ENCODE measurements at places on chromosomes 2 and 18.

- no peak overlapping the region for H3K27ac ChIP-seq
- peaks cover 10% of the 10 kb centered on the region for H3K4me1 ChIP-seq
- DNase-seq: no peak
- peaks cover 3% of the 10 kb centered on the region for H3K27me3 ChIP-seq
Measured at GRCh38 chr2:65566617-65567016, 134.2 kb upstream of the SPRED2 start.

GRCh38 chr2:3102081-3102921 is 275.3 kb downstream of the EIPR1 start:
- H3K27ac ChIP-seq: no peak overlapping the region
- no peak for DNase-seq
- H3K4me1 ChIP-seq: no peaks in the 10 kb centered on the region
- H3K36me3 ChIP-seq: no peaks in the 10 kb centered on the region
- H3K4me3 ChIP-seq: no peak overlapping the region

DNA sequence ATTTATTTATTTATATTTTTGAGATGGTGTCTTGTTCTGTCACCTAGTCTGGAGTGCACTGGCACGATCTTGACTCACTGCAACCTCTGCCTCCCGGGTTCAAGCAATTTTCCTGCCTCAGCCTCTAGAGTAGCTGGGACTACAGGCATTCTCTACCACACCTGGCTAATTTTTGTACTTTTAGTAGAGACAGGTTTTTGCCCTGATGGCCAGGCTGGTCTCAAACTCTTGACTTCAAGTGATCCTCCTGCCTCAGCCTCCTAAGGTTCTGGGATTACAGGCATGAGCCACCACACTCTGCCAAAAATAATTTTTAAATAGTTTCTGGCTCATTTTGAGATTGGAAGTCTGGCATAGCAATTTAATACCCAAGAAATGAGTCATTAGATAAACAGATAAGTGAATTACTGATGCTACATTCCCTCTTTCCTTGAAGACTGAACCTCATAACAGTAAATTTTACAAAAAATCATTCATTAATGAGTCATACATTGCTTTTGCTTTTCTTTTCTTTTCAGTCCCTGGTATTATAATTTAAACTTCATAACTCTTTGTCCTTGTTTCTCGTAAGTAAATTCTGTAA is 881.6 kb upstream of the PIK3C3 start:
- no peaks in the 10 kb centered on the region for H3K36me3 ChIP-seq
- no peaks in the 10 kb centered on the region for H3K27me3 ChIP-seq
- H3K4me1 ChIP-seq: no peaks in the 10 kb centered on the region
- no peak overlapping the region for H3K4me3 ChIP-seq
- no peak overlapping the region for H3K27ac ChIP-seq

GRCh38 chr2:36392571-36393255 is 37.1 kb downstream of the CRIM1 start:
- H3K27ac ChIP-seq: no peak overlapping the region
- DNase-seq: no peak
- H3K4me1 ChIP-seq: peaks cover 5% of the 10 kb centered on the region
- no peaks in the 10 kb centered on the region for H3K27me3 ChIP-seq
- no peaks in the 10 kb centered on the region for H3K36me3 ChIP-seq
- no peak overlapping the region for H3K4me3 ChIP-seq

- H3K36me3 ChIP-seq: no peaks in the 10 kb centered on the region
- no peak overlapping the region for H3K27ac ChIP-seq
- no peak overlapping the region for H3K4me3 ChIP-seq
- no peaks in the 10 kb centered on the region for H3K4me1 ChIP-seq
Measured at GRCh38 chr2:240982821-240983281, 15.6 kb upstream of the SNED1 start.

DNA sequence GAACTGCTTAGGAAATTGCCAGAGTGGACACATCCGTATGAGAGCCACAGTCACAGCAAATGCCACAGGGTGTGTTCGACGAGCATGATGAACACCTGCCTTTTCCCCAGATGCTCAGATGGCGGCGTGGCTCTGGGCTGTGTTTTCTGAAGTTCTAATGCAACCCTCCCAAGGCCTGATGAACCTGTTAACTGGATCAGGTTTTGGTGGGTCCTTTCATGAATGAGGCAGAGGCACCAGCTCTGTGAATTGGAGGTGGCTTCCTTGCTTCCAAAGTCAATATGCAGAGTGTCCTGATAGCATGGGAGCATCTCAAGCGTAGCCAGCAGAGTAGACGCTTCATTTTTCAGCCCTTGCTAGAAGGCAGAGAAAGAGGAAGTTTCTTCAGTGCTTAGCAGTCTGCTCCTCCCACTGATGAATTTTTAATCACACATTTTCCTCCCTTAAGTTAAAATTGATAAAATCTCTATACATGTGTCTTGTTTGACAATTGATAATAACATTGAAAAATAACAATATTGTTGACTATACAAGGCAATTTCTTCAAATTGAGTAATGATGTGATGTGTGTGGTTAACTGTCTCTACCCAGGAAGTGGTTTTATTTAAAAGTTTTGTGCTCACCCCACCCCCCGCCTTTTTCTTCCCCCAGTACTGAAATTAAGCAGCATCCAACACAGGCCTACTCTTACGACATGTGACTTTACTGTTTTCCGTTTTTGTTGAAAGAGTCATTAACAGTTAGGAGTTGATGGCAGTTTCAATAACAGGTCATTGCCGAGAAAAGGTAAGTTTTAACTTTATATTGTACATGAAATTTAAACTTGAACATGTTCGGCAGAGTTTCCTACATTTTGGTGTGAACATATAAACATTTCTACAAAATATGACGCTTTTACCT is at the start of gene ARHGAP15:
Gene ARHGAP15, plus strand, starts transcription at position 739 of the 900 bp plus-strand sequence.
- peak within 1 kb of the TSS; percentile 90 for H3K27ac ChIP-seq
- peaks cover under 1% of the 10 kb centered on the region for H3K36me3 ChIP-seq
- peak within 1 kb of the TSS; percentile 85 for H3K4me3 ChIP-seq
- peaks cover 8% of the 10 kb centered on the region for H3K27me3 ChIP-seq
- DNase-seq: peak; percentile 78

DNA sequence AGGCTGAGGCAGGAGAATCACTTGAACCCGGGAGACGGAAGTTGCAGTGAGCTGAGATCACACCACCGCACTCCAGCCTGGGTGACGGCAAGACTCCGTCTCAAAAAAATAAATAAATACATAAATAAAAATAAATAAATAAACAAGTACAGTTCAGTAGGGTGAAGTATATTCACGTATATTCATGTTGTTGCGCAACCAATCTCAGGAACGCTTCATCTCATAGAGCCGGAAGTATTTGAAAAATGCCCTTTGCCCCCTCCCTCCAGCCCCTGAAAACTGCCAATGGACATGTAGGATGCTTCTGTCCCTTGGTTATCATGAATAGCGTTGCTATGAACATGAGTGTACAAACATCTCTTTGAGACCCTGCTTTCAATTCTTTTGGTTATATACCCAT is 132.0 kb downstream of the DTNB start:
- no peaks in the 10 kb centered on the region for H3K36me3 ChIP-seq
- no peak for DNase-seq
- no peak overlapping the region for H3K4me3 ChIP-seq
- no peaks in the 10 kb centered on the region for H3K4me1 ChIP-seq
- peaks cover 4% of the 10 kb centered on the region for H3K27me3 ChIP-seq

DNA sequence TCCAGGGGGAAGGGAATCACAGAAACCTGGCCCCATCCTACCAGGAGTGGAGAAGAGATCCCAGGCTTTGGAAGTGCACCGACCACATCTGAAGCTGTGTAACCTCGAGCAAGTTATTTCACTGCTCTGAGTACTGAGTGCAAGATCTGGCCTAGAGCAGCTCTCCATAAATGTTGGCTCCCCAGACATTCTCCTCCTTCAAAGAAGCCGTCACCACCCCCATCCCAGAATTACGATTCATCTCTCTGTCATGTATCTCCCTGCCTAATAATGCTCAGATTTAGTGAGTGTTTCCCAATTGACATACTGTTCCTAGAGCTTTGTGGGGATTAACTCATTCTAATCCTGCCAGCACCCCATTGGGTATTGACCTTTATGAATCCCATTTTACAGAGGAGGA is 51.7 kb downstream of the TNS1 start:
- peaks cover 2% of the 10 kb centered on the region for H3K27me3 ChIP-seq
- no peak for DNase-seq

- peaks cover 56% of the 10 kb centered on the region for H3K4me1 ChIP-seq
- no peak for DNase-seq
- H3K27me3 ChIP-seq: peaks cover 5% of the 10 kb centered on the region
- H3K36me3 ChIP-seq: no peaks in the 10 kb centered on the region
Measured at GRCh38 chr2:216551234-216552068, 52.8 kb downstream of the RPL37A start.

GRCh38 chr18:80159713-80160636 is 50.9 kb downstream of the ADNP2 start:
- H3K27ac ChIP-seq: no peak overlapping the region
- peaks cover 11% of the 10 kb centered on the region for H3K27me3 ChIP-seq
- no peak for DNase-seq
- no peaks in the 10 kb centered on the region for H3K4me1 ChIP-seq

DNA sequence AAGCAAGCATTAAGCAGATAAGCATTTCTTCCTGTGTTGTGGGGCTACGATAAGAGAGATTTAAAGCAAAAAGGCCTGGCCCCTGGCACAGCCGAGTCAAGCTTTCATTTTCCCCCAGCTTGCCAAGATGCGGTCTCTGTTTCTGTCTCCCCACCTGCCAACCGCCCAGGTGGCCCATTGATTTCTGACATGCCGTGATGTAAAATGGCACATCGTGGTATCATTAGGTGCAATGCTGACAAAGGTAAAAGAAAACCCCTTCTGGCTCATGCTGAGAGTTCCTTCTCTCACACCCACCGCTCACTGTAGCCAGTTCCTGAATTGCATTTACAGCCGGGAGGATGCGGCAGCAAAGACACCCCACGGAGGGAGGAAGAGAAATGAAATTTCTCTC is 62.8 kb downstream of the BOD1L2 start:
- DNase-seq: no peak
- no peaks in the 10 kb centered on the region for H3K36me3 ChIP-seq
- H3K4me1 ChIP-seq: peaks cover 6% of the 10 kb centered on the region
- peak overlapping the region; percentile 69 for H3K4me3 ChIP-seq
- H3K27ac ChIP-seq: no peak overlapping the region

- H3K36me3 ChIP-seq: peaks cover 12% of the 10 kb centered on the region
- no peaks in the 10 kb centered on the region for H3K27me3 ChIP-seq
- H3K27ac ChIP-seq: no peak overlapping the region
- H3K4me3 ChIP-seq: no peak overlapping the region
- H3K4me1 ChIP-seq: peaks cover 68% of the 10 kb centered on the region
Measured at GRCh38 chr2:230593765-230594164, 118.9 kb upstream of the CAB39 start.

GRCh38 chr2:16250466-16250865 is 310.1 kb downstream of the MYCN start:
- no peak overlapping the region for H3K27ac ChIP-seq
- H3K27me3 ChIP-seq: peaks cover 9% of the 10 kb centered on the region
- H3K4me1 ChIP-seq: no peaks in the 10 kb centered on the region
- H3K36me3 ChIP-seq: no peaks in the 10 kb centered on the region

DNA sequence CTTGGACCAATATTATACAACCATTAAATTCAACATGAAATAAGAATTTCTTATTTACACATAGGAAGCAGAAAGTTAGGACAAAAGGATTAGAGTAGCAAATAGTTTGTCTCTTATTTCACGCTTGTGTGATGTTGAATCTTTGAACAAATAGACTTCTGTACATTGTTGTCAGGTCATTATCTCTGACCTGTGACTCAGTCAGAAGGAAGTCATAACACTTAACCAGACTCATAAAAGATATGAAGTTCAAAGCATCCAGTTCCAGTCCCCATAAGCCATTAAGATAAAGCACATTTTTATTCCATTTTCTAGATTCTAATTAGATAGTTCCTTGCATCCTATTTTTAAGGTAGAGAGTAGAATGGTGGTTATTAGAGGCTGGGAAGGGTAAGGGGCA is 130.8 kb downstream of the UPP2 start:
- H3K27ac ChIP-seq: no peak overlapping the region
- no peak for DNase-seq
- no peak overlapping the region for H3K4me3 ChIP-seq
- H3K27me3 ChIP-seq: no peaks in the 10 kb centered on the region
- H3K36me3 ChIP-seq: no peaks in the 10 kb centered on the region

DNA sequence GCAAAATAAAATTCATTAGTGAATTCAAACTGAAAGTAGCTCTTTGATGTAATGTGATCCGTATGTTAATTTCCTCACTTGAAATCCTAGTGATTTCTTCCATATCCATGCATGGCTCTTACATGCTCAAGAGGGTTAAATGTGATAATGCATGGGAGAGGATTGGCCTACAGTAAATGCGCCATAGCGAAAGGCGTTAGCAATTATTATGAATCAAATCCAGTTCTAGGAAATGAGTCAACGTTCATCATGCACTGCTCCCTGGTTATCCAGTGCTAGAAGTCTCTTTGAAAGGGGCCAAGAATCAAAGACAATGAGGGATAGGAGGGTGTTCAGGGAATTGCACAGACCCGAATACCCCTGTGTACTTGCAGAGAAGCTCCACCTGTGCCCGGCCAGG is 101.4 kb upstream of the RASGRP3 start:
- peaks cover 2% of the 10 kb centered on the region for H3K27me3 ChIP-seq
- H3K4me3 ChIP-seq: no peak overlapping the region
- H3K36me3 ChIP-seq: no peaks in the 10 kb centered on the region
- no peaks in the 10 kb centered on the region for H3K4me1 ChIP-seq

- no peaks in the 10 kb centered on the region for H3K27me3 ChIP-seq
- peak overlapping the region; percentile 94 for H3K27ac ChIP-seq
- H3K36me3 ChIP-seq: peaks cover 10% of the 10 kb centered on the region
- H3K4me3 ChIP-seq: peak overlapping the region; percentile 76
Measured at GRCh38 chr2:239259173-239259572, 141.6 kb downstream of the HDAC4 start.

- H3K4me3 ChIP-seq: no peak overlapping the region
- no peaks in the 10 kb centered on the region for H3K36me3 ChIP-seq
- H3K27me3 ChIP-seq: peaks cover 3% of the 10 kb centered on the region
- H3K27ac ChIP-seq: no peak overlapping the region
Measured at GRCh38 chr2:144642131-144642530, 122.2 kb upstream of the ZEB2 start.
